ENCODE measurements at places on chromosomes 1 and 21.

- DNase-seq: no peak
Measured at GRCh38 chr1:179588425-179589024, 3.1 kb upstream of the TDRD5 start.

GRCh38 chr1:204356997-204357396 lies 2.7 kb downstream of the PLEKHA6 start:
- DNase-seq: no peak

DNA sequence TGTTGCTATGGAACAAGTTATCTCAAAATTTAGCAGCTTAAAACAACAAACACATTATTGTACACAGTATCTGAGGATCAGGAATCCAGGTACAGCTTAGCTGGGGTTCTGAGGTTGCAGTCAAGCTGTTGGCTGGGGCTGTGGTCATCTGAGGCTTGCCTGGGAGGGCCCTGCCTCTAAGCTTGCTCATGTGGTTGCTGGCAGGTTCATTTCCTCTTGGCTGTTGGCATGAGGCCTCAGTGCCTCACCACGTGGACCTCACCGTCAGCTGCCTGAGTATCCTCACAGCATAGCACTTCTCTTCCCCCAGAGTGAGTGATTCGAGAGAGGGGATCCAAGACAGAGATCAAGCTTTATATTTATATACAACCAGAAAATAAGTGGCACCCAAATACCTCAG lies 18.6 kb downstream of the NTPCR start:
- DNase-seq: no peak

GRCh38 chr1:90246069-90246468 lies 251.2 kb downstream of the ZNF326 start:
- no peak for DNase-seq

DNA sequence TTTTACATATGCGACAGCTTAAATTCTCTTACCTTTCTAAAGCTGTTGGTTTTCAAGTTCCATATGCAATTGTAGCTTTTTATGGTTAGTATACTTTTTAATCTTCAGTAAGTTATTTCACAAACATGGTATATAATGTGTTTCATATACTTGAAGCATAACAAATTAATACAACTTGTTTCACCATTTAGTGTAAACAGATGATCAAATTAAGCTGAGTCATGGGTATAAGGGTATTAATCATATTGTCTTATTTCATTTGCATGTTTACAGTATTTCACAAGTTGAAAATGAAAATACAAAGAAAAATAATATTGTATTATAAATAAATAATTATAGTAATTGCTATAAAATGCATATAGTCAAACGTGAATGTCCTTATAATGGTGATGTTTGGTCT lies 92.1 kb downstream of the PTPRC start:
- no peak for DNase-seq

GRCh38 chr1:15662477-15662876 lies 21.6 kb upstream of the PLEKHM2 start:
- DNase-seq: no peak

- no peak for DNase-seq
Measured at GRCh38 chr1:84398175-84399155, at the start of gene DNASE2B. TSS of gene DNASE2B (plus strand) at chr1:84398484. CDS start at chr1:84398565, 81 bp downstream.

GRCh38 chr1:17207966-17208418 lies 3.1 kb downstream of the PADI1 start:
- no peak for DNase-seq

GRCh38 chr1:155859881-155860871 lies 809 bp downstream of the SYT11 start:
- DNase-seq: peak; percentile 69

DNA sequence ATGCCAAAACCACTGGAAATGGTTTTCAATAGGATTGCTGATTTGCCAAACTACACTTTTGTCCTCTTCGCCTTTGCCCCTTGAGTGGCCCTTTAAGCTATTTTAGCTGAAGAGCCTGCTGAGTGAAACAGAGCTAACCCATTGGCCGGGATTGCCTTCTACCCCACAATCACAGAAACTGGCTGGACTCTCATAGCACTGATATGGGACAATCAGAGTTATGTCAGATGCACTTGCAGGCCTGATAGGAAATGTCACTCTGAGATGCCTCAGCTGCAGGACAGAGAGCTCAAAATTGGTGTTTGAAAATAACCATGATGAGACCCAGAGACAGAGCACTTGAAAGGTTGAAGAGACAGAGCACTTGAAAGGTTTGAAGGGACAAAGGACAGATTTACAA lies 354.4 kb downstream of the BRINP2 start:
- DNase-seq: no peak

- no peak for DNase-seq
Measured at GRCh38 chr1:82059959-82060358, 259.2 kb downstream of the ADGRL2 start.

DNA sequence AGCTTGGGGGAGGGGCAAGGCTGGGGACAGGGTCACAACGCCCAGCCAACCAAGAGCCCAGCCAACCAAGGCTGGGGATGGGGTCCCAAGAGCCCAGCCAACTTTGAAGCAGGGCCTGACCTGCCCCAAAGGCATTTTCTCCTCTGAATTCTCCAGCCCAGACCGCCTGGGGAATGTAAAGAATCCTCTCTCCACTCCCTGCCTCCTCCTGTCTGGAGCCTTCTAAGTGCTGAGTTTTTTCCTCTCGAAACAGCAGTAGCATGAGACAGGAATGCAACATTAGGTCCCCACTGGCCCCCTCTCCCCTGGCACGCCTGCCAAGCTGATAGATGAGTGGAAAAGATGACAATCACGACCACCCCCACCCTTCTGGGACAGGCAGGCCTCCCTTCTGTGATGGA lies 17.0 kb downstream of the C1orf198 start:
- no peak for DNase-seq

- no peak for DNase-seq
Measured at GRCh38 chr1:89761901-89762300, 58.9 kb upstream of the LRRC8D start.

DNA sequence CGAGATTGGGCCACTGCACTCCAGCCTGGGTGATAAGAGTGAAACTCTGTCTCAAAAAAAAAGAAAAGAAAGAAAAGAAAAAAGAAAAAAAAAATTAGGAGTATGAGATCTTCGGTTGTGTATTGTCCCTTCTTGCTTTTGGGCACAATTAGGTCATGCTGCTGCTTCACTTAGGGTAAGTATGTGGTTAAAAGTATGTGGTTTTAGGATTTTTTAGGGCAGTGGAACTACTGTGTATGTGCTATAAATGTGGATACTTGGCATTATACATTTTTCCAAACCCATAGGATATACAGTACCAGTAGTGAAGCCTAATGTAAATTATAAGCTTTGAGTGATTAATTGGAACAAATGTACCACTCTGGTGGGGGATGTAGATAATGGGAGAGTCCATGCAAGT lies 31.2 kb downstream of the VANGL2 start:
- no peak for DNase-seq

- DNase-seq: peak; percentile 89
Measured at GRCh38 chr1:26900001-26900814, at the start of gene GPATCH3. TSS of gene GPATCH3 (minus strand) at chr1:26900467. CDS start at chr1:26900442, 25 bp downstream.

GRCh38 chr1:198101716-198102453 lies 54.9 kb upstream of the NEK7 start:
- no peak for DNase-seq

GRCh38 chr1:188027613-188028012 lies 1198.9 kb downstream of the PLA2G4A start:
- no peak for DNase-seq

DNA sequence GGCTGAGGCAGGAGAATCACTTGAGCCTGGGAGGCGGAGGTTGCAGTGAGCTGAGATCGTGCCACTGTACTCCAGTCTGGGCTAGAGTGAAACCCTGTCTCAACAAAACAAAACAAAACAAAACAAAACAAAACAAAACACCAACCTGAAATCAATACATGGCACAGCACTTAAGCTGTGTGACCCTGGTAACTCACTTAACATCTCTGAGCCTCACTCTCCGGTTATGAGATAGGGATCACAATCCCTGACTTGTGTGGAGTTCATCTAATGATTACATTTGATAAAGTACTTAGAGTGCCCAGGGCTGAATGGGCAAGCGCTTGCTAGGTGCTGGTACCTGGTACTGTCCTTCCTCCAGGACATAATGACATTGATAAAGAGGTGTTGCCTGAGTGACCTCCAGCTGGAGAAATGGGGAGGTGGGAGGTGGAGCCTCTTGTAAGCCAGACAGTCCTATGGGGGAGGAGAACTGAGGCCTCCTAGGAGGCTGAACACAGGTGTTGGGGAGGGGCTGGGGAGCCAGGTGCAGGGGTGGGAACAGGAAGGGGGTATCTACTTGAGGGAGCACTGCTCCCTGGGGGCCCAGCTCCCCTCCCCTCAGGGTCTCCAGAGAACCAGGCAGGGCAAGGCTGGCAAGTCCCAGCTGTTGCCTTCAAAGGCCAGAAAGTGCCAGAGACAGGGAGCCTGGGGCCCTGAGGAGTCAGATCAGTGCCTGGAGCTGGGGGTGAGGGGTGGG lies 17.9 kb downstream of the FOXO6 start:
- DNase-seq: no peak
